Activated naive CD4-positive, alpha-beta T cell treated with Interleukin-2 at 50 U/mL for 16 hours (primary cell): ENCODE measurements at places on chromosomes 7 and 10.

GRCh38 chr10:642186-642890 lies 47.1 kb downstream of the DIP2C start:
- no peak for DNase-seq

- no peak for DNase-seq
Observed at GRCh38 chr7:7651479-7651878, 10.9 kb downstream of the UMAD1 start.

GRCh38 chr7:36295090-36295489 lies 94.6 kb upstream of the ANLN start:
- DNase-seq = no peak

GRCh38 chr10:103967448-103968071 lies 620 bp downstream of the SLK start:
- peak; percentile 35 for DNase-seq

DNA sequence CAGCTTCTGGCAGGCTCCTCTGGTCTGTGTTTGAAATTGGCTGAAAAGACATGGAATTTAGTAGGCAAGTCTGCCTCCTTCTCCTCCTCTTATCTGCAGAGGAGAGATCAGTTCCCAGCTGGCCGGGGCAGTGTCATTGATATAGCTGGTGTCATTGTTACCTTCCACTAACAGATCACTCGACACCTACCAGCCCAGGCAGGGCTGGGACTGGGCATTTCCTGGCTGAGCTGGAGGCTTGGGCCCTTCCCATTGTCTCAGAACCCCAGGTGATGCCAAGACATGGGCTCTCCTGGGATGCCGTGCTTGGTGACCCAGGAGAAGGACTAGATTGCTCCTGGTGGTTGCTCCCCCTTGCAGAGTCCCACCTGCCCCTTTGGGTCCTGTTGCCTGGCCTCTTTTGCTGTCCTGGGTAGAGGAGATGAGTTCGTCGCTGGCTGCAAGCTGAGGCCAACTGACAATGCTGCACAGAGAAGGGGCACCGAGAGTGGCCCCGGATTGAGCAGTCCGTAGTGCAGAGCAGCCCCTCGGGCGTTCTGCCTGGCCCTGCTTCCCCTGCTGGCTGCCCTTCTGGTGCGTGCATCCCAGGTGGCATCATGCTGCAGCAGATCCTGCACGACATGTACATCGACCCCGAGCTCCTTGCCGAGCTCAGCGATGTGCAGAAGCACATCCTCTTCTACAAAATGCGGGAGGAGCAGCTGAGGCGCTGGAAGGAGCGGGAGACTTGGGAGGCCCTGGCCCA lies at the start of gene SH2D4B:
Gene SH2D4B, plus strand, starts transcription at position 167 of the 745 bp plus-strand sequence. Its CDS starts 430 bp downstream, at position 597.
- DNase-seq = no peak

GRCh38 chr10:46305986-46306385 lies 19.2 kb downstream of the ANTXRL start:
- DNase-seq = no peak

- peak; percentile 54 for DNase-seq
Observed at GRCh38 chr7:45923290-45923689, 2.2 kb upstream of the IGFBP3 start.

DNA sequence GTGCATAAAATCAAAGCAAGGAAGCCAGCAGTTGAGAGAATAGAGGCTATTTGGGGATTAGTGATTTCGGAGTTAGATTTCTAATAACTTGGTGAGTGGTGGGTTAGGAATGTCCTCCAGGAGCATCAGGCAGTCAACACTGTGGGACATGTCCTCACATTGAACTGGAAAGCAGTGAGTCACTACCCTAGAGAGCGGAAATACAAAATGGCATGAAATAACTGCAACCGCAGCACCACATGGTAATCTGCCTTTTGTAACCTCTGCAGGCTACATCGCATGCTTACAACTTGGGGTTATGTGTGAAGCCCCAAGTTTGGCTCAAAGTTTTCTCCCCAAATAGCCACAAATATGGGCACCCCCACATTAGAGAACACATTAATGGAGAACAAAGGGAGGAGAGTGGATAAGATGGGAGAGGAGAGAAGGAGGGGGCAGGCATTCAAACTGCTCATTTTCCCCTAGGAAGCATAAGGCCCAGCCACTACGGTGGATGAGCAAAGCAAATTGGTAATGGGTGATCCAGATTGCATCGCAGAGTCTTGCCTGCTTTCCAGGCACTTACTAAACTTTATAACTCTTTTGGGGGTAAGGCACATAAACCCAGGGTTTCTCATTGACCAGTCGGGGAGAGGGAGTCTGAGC lies 22.0 kb upstream of the SLF2 start:
- no peak for DNase-seq
